ENCODE measurements at places on chromosomes 12 and 14.
A peak's percentile ranks its signal among the peaks of the same experiment; 100 is the strongest.

DNA sequence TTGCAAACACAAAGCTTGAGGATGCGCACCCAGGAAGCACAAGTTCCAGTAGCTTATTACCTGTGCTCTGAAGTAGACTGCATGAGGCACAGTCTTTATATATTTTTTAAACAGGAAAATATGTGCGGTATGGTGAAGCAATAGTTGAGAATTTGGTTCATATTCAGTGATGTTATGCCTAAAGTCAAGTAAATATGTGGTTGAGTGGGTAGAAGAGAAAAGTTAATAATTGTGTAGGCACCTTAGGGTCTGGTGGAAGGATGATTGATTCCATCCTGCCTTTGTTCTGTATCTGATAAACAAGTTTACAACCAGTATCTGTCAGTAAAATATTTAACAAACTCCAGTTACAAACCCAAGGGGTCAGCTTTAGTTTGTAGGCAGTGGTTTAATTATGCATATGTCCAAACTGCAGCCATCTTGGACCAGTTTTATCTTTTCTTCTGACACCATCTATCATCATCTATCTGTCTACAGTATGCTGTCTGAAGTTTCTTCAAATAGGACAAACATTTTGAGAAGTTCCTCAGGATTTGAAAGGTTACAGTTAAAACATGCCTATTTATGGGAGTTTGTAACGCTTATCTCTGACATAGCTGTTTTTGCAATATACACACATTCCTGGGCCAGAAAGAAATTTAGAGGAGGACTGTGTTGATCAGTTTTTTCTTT is 10.8 kb downstream of the SINHCAF start:
- no peak for DNase-seq

GRCh38 chr12:5777451-5777850 is 167.6 kb downstream of the ANO2 start:
- no peak for DNase-seq

DNA sequence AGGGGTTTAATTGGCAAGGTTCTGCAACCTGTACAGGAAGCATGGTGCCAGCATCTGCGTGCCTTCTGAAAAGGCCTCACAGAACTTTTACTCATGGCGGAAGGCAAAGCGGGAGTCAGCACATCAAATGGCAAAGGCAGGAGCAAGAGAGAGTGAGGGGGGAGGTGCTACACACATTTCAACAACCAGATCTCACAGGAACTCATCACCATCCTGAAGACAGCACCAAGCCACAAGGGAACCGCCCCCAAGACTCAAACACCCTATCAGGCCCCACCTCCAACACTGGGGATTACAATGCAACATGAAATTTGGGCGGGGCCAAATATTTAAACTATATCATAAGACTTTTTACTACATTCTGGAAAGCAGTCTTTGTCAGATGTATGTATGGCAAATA is 38.0 kb upstream of the FKBP4 start:
- no peak for DNase-seq

DNA sequence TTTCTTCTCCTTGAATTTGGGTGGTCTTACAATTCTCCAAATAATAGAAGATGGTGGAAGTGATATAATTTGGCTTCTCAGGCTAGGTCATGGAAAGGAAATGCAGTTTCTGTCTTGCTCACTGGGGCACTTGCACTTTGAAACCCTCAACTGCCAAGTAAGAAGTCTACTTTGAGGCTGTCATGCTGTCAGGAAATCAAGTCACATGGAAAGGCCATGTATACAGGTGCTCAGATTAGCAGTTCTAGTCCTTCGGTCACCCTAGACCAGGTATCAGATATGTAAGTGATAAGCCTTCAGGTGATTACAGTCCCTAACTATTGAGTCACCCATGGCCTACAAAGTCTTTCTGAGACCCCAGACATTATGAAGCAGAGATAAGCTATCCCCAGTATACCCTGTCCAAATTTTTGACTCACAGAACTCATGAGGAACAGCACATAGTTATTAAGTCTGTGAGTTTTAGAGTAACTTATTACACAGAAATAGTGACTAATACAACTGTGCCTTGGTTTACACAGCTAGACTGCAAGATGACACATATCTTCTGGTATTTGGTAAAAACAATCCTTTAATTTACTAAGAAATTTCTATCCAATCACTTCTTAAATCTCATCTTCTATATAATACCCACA is 26.3 kb upstream of the BBS10 start:
- DNase-seq: no peak

DNA sequence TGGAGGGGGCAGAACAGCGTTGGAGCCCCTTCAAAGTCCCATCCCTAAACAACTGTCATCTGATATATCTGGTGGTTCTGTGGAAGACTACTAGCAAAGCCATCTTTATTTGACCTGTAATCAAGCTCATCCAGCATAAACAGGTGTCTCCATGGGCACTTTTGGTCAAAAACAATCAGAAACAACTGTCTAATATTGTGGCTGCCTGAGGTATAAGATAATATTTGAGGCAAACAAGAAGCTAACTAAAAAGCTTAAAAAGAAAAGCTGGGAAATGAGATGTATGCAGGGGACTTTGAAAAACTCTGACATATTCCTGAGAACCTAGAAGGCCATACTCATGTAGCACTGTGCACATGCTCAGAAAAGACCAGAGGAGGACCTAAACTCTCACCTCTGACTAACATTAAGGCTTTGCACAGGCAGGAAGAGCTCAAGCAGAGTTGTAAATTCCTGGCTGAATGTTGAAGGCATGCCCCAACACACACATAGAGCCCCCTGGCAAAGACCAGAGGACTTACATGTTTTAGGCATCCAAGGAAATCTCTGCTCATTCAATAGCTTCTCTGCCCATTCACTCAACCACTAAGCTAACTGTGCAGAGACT is 27.2 kb upstream of the AP4S1 start:
- DNase-seq: no peak

DNA sequence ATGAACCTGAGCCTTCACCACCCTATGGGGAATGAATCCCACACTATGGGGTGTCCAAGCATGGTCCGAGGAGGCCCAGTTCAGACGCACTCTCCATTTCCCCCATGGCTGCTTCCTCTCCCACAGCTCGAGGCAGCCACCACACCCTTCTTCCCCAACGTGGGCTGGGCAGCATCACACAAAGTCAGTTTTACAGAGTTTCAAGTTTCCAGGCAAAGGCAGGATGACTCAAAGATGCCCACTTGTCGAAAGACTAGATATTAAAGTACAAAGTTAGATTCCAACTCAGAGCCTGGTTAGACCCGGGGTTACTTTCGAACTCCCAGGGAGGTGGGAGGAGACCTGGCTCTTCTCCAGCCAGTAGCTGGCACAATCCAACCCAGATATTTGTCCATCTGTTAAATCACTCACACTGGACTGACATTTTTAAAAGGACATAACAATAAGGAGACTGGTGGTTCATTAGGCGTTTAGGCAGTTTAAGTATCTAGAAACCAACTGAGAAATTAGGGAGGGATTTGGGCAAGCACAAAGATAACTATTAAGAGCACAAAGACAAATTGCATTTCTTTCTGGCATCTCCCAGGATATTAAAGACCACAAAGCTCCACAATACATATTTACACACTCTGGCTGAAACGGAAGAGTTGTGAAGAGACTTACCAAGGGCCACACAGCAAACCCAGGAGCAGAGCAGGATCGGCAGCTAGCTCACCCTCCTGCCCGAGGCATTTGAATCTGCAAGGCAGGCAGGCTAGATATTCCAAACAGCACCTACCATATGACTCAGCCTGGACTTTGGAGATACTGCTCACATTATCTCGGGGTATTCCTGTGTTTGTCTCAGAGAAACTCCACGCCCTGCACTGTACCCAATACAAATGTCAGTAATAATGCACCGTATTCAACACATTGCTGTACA is 34.8 kb downstream of the TMCC3 start:
- no peak for DNase-seq

GRCh38 chr14:65446159-65446558 is 33.6 kb downstream of the FUT8 start:
- DNase-seq: no peak

- no peak for DNase-seq
Observed at GRCh38 chr12:130152386-130152785, 9.9 kb upstream of the FZD10 start.

DNA sequence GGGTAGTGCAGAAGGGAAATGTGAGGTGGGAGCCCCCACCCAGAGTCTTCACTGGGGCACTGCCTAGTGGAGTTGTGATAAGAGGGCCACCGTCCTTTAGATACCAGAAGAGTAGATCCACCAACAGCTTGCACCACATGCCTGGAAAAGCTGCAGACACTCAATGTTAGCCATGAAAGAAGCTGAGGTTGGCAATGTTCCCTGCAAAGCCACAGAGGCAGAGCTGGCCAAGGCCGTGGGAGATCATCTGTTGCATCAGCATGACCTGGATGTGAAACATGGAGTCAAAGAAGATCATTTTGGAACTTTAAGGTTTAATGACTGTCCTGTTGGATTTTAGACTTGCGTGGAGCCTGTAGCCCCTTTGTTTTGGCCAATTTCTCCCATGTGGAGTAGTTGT is 468.4 kb upstream of the FOXG1 start:
- no peak for DNase-seq

DNA sequence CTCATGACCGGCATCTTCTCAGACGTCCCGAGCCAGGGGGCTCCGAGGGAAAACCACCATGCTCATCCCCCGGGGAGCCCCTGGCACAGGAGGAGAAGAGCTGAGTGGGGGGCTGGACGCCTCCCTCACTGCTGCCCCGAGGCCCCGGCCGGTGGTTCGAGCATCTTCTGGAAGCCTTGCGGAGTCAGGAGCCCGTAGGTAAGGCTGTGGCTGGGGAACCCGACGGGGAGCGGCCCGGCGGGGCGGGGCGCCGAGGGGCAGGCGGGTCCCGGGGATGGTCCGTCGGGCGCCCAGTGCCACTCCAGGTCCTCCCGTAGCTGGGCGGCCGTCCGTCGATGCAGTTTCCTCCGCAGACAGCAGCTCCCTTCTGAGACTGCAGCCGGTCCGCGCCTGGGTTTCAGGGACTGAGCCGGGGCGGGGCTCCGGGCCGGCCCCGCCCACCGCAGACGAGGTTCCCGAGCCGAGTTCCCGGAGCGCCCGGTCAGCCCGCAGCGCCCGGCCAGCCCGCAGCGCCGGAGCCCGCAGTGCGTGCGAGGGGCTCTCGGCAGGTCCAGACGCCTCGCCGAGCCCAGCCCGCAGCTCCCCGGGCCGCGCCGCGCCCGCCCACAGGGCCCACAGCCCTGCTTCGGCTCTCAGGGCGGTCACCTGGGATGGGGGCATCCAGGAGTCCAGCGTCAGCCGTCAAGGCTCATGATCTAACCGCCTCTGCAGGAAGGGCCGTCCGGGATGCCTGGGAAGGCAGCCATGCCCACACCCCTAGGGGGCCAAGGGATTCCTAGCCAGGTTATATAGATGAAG is at the start of gene PGF:
Gene PGF (minus strand): TSS at position 369 of the 798 bp plus-strand sequence. CDS start 355 bp downstream, at position 14.
- peak; percentile 58 for DNase-seq

- DNase-seq: no peak
Observed at GRCh38 chr12:109640961-109641360, 67.4 kb downstream of the MVK start.

GRCh38 chr12:88247241-88247643 is 105.1 kb downstream of the TMTC3 start:
- no peak for DNase-seq

DNA sequence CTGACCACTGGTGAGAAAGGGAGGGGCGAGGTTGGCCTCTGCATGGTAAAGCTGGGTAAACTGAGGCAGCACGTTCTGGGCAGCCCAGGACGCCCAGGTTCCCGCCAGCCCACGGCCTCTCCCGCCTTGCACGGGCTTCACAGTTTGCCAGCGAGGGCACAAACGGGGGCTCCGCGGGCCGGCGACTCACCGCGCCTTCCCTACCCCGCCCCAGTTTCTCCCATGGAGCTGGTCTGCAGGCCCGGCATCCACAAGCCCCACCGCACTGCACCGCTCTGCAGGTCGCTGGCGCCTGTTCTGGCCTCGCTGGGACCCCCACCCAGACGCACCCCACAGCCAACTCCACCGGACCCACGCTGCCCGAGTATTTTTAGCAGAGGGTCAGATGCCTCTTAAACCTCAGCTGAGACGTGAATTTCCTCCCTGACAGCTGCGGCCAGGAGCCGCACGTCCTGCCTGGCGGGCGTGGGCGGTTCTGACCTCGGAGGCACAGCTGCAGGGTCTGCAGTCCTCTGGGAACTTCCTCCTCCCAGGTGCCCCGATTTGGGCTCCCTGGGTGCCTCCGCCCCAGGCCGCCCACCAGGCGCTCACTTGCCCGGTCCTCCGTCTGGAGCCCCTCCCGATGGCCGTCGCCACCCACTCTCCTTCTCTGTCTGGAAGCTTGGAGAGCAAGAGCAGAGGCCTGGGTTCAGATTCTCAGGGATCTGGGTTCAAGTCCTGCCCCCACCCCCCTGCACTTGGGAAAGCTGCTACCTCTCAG is 29.5 kb upstream of the INF2 start:
- no peak for DNase-seq

DNA sequence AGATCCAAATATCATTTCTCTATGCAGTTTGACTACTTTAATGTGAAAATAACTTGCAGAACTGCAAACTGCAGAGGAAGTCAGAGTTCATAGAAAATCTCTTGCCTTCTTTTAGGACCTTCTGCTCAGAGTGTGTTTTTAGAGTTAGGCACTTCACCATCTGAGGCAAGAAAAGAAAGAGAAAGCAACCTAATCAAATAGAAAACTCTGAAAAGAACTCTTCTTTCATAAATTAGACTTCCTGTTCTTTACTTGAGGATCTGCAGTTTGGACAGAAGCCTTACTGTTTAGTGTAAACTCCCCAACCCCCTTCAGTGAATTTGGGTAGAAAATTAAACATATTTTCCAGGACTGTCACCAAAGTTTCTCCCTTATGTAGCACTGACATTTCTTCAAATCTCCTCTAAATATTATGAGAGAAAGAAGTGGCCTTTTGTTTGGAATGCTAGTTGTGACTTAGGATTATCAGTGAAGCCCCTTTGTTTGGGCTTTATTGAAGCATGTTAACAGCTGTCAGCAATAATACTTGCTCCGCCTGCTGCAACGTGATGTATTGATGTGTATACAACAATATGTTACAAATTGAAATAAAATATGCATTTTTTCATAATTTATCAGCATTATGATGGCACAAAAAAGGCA is 99.5 kb downstream of the PDZRN4 start:
- DNase-seq: no peak

DNA sequence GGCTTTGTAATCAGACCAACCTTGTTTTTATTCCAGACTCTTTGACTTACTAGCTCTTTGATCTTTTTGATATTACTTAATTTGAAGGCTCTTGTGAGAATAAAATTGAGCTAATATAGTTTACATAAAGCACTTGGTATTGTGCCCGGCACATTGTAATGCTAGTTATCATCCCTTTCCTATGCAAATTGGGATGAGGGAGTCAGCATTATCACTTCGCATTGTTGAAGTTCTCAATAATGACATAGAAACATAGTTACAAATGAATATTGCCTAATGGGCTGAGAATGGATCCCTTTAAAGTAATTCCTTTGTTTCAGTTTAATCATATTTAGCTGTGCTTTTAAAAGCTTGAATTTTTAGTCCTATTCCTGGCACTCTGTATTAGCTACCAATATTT is 36.6 kb downstream of the SUPT16H start:
- no peak for DNase-seq

- no peak for DNase-seq
Observed at GRCh38 chr12:2212971-2213869, 160.4 kb downstream of the CACNA1C start.

DNA sequence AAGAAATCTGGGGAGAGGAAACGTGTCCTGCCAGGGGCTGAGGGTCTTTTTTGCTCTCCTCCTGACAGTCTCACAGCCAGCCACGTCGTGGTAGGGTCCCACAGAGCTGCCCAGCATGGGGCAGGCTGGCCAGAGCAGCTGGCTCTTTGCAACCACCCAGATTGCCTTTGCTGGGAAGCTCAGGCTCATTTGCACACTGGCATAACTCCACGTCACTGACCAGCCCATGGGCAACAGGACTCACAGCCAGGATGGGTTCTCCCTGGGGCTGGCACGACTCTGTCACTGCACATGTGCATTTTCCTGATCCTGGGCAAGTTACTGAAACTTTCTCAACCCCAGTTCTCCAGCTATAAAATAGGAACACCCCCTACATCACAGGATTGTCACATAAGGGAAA is 242.2 kb downstream of the DPF3 start:
- DNase-seq: no peak

All from stimulated activated effector memory CD8-positive, alpha-beta T cell treated with anti-CD3 and anti-CD28 coated beads, Interleukin-12 subunit alpha, Interleukin-12 subunit beta, amount 100 ng/mL, for 72 hours (primary cell).